Fibroblast of skin of back (primary cell): ENCODE measurements at places on chromosomes 5 and 9.

GRCh38 chr9:85414390-85414789 is 327.4 kb downstream of the AGTPBP1 start:
- no peak for DNase-seq

DNA sequence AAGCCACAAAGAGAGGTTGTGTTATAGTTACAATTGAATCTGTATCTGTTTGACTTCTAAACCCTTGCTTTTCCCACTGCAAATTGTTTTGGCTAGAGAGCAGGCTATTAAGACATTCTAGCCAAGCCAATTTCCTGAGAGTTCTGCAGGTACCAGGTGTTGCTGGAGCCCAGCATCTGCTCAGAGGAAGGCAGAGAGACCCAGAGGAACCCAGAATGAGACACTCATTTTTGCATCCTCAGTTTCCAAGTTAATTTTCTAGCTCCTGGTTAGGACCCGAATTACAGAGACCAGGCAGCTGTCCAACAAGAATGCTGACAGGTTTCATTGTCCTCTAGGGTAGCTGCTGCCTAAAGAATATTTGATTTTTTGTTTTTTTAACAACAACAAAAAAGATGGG is 266.2 kb downstream of the TRIM32 start:
- no peak for DNase-seq

GRCh38 chr9:108443019-108443633 is 412.7 kb downstream of the ACTL7B start:
- DNase-seq: peak; percentile 19

DNA sequence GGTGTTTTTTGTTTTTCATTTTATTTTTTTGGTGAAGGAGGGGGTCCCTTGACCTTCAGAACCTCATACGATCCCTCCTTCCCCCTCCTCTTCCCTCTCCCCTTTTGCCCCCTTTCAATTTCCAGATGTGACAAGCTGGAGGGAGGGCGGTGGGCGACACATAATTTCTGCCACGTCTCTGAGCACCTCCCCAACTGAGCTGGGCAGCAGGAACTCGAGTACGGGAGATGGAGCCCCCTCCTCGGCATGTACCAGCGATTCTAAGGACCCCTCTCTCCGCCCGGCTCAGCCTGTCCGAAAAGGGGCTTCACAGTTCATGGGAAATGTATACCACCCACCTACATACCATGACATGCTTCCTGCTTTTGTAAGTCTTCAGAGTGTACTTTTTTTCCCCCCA is 52.4 kb downstream of the PRRC2B start:
- no peak for DNase-seq

DNA sequence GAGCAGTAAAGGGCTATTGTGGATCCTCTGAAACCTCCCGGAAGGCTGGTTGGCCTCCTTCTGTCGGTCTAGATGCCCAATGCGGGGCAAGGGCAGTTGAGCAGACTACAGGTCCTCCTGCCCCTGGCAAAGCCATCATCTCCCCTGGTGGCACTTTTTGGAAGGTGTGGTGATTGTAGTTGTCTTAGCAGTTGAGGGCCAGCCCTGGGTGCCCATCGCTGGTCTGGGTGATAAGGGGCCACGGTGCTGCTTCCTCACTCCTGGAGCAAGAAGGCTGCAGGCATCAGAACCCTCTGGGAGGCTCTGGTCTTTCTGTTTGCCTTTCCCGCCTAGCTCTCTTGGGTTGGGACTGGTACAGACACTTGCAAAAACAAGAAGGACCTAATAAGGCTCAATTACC is 63.8 kb downstream of the CYSTM1 start:
- no peak for DNase-seq
